ENCODE measurements at places on chromosomes 2 and 18.

GRCh38 chr2:135708159-135708558, 33.5 kb upstream of the UBXN4 start:
- no peak for DNase-seq

DNA sequence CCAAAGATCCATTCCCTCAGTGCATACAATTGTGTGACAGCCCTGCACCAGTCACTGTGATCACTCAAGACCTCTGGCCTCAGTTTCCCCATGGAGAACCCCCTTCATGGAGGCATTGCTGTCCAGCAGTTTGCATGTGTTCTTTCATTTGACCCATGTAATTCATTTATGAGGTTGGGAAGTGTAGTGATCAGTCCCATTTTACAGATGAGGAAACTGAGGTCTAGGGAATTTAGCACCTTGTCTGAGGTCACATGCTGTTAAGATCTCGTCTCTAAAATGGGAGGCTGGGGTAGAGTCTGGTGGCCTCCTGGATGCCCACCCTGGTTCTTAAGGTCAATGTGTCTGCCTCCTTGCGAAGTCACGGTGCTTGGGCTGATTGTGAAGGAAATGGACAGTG, 19.1 kb downstream of the LDLRAD4 start:
- no peak for DNase-seq

DNA sequence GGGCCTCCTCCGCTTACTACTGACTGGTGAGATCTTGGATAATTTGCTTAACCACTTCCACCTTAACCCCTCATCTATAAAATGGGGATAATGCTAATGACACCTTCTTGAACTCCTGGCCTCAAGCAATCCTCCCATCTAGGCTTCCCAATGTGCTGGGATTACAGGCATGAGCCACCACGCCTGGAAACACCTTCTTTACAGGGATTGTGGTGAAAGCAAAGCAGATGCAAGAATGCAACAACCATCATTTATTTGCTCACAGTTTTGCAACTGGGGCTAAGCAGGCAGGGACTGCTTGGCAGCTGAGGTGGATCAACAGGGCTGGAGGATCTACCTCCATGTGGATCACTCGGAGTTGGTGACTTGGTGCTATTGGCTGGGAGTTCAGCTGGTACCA, 76.2 kb upstream of the ZNF532 start:
- no peak for DNase-seq

DNA sequence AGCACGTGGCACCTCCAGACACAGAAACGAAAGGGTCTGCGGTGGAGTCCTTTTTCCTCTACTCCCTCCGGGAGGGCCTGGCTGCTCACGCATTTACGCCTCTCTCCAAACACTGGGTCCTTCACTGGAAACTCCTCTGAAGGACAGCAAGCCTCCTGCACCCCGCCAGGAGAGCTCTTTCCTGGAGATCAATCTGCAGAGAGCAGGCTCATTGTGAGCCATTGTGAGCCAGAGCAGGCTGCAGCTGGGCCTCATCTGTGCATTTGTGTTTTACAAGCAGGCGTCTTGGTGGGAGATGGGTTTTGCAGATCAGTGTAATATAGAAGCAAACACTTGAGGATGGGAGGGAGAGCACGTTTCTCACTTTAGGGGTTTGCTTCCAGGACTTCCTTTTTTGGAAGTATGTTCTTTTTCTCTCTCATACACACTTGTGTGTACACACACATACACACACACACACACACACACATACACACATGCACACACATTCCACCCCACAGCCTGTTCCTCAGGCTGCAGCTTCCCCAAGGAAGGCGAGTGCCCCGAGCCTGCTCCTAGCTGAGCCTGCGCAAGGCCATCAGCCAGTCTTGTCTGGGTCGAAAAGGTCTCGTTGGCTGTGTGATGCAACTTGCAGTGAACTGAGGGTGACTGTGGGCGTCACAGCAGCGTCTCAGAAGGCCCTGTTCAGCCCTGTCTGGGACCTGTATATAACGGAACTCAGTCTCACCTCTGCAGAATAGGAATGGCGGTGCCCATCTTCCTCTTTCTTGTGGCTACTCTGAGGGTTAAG, 163.5 kb downstream of the GLI2 start:
- no peak for DNase-seq

GRCh38 chr2:205712508-205712907, 30.2 kb downstream of the NRP2 start:
- DNase-seq = no peak

DNA sequence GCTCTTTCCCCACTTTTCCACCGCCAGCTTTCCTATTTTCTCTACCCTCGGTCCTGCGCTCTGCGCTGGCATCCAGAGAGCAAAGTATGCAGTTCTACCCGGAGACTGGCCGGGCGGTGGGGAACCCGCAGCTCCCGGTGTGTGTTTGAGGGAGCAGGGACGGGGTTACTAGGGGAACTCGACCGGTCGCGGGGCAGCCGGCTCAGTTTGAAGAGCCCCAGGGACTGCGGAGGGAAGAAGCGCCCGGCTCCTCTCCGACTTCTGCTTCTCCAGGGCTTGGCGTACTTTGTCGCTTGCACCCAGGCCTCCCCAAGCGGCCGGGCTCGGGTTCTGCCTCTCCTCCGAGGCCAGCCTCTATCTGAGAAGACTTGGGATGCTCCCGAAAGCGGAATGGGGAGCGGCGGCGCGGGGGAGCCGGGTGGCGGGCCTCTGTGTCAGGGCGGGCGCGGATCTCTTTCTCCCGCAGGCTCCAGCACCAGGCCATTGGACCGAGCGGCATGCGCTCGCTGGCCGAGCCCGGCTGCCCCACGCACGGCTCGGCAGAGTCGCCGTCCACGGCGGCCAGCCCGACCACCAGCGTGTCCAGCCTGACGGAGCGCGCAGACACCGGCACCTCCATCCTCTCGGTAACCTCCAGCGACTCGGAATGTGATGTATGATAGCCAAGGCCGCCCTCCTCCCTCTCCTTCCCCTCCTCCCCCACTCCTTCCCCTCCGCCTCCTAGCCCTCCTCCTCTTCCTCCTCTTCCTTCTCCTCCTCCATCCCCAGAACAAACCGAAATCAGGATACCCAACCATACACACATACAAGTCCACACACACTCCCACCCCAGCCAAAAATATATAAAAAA, 2.8 kb downstream of the SIX3 start:
- no peak for DNase-seq

- DNase-seq = no peak
Observed at GRCh38 chr18:44693030-44693784, 12.5 kb downstream of the SETBP1 start.

GRCh38 chr18:13629841-13630715, 96.3 kb downstream of the FAM210A start:
- DNase-seq = peak; percentile 41

Data from activated naive CD4-positive, alpha-beta T cell treated with anti-CD3 and anti-CD28 coated beads, Interleukin-2, amount 50 U/mL, for 16 hours (primary cell).